ENCODE measurements at places on chromosomes 7 and 10.

- DNase-seq: no peak
These were observed 62.9 kb upstream of the FAM133B start for GRCh38 chr7:92653136-92653535.

DNA sequence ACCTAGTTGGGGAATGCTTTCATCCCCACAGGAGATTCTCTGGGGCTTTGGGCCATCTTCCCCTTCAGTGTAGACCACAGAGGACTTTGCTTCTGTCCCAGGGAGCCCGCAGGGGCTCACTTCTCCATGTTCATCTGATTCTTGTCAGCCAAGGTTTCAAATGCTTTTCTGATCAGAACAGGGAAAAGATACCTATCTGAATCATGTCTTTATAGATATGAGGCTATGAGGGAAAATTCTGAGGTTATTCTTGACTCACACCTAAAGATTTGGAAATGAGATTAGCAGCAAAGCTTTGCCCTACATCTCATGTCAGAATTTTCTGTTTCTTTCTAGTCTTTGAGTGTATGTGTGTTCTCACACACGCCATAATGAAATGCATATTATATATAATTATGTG is 53.3 kb downstream of the FIGNL1 start:
- no peak for DNase-seq

DNA sequence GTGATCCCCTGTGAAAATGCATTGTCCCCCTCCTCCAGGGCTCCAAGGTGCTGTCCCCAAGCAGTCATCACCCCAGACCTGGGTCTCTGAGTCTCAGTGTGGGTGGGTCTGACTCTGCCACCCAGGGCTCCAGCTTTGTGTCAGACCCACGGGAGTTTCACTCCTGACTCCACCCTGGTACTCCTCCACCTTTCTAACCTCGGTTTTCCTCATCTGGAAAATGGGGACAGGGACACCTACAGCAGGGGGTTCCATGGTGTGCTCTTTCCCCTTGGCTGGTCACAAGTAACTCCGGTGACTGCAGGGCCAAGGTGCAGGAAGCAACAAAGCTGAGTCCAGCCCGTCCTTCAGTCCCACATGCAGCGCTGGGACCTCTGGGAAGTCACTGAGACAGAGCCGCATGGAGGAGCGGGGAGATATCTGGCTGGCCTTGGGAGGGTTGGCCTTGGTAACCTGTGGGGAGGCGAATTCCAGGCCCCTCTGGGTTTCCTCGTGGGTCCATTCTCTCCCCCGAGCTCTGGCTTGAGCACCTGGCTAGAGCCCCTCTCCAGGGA is 41.8 kb upstream of the RABGEF1 start:
- DNase-seq: no peak

GRCh38 chr10:62869958-62870357 is 53.8 kb upstream of the EGR2 start:
- DNase-seq: no peak

- DNase-seq: no peak
These were observed 41.8 kb upstream of the FAM133B start for GRCh38 chr7:92631850-92632487.
